Activated CD8-positive, alpha-beta memory T cell treated with anti-CD3 and anti-CD28 coated beads, Interleukin-2, amount 50 U/mL, for 48 hours (primary cell): ENCODE measurements at places on chromosomes 2 and 18.

- no peak for DNase-seq
Observed at GRCh38 chr18:32450874-32451273, 19.8 kb downstream of the GAREM1 start.

GRCh38 chr2:235945608-235946140, 222.5 kb downstream of the GBX2 start:
- DNase-seq, result no peak

DNA sequence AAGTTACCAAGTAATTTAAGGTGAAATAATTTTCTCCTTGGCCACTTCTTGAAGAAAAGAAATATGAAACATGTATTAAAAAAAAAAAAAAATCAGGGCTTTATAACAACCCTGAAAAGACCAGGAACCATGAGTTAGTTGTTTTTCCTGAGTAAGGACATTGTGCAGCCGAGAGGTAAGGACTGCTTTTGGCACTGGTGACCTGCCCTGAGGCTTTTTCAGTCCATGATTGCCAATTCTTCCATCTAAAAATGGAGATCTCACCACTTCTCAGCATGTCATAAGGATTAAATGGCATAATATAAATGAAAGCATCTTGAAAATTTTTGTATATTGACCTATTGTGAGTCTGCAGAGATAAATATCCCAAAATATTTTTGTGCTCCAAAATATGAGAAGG, 244.3 kb downstream of the NRXN1 start:
- DNase-seq, result no peak

DNA sequence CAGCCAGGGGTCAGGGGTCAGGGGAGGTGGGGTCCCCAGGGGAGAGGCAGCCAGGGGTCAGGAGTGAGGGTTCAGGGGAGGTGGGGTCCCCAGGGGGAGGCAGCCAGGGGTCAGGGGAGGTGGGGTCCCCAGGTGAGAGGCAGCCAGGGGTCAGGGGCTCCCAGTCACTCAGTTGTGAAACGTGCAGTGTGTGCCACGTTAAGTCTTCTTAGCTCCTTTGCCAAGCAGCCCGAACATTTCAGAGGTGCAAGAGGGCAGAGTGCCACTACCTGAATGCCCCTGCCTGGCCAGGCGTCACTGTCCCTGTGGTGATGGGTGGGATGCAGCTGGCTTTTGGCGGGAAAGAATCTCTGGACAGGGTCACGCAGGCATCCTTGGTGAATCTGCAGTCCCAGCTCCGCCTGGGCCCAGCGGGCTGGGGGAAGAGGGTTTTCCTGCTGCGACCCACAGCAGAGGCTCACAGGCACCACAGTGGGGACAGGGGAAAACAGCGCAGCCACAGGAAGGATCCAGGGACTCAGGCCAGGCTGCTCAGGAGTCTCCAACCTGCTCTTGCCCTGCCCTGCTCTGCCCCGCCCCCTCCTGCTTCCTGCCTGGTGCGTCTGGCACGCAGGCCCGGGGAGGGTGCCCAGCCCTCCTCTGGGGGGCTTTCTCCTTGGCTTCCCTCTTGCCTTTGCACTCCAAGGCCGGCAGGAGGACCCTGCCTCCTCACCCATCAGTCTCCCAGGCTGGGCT, 188.3 kb downstream of the TWIST2 start:
- no peak for DNase-seq

DNA sequence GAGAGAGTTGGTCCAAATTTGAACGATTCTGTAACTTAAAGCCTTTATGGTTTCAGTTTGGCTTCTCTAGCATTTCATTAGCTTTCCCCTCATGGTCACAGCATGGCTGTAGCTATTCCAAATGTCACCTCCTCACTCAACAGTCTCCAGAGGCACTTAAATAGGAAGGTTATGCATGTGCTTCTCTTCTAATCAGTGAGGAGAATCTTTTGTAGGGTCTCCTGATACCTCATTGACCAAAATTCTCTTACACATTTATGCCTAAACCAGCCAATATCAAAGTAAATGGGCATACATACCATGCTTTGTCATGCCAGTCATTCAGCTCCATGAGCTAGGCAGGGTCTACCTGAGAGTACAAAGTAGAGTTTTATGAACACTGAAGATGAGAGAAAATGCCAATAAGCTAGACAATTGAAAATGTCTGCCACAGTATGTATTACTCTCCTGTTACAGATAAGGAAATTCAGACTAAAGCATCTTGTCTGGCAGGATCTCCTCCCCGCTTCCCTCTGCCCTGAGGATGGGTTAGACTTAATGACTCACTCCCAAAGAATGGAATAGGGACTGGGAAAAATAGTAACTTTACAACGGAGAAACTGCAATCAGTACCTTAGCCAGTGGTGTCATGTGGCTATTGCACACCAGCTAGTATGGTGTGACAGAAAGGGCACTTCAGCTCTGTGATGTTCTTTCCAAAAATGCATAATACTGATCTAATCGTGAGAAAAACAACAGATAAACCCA, 15.4 kb downstream of the DSG2 start:
- DNase-seq, result no peak

DNA sequence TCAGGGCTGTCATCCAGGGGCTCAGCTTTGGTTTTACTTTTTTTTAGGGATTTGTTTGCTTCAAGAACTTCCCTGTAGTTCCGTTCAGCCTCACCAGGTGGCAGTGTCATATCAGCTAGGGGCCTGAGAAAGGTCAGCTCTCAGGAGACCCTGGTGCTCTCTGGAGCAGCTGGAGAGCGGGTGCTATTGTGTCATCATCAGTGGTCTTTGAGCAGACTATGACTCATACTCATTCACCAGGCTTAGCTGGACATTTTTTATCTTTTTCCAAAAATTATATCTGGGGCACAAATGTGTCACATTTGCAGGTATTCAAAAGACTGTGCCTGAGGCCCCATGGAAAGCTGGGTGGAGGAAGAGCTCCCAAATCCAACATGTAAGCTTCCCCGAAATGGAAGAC, 24.4 kb downstream of the ZNF892 start:
- peak; percentile 66 for DNase-seq

- DNase-seq, result no peak
Observed at GRCh38 chr2:99473518-99474083, 16.2 kb downstream of the REV1 start.

DNA sequence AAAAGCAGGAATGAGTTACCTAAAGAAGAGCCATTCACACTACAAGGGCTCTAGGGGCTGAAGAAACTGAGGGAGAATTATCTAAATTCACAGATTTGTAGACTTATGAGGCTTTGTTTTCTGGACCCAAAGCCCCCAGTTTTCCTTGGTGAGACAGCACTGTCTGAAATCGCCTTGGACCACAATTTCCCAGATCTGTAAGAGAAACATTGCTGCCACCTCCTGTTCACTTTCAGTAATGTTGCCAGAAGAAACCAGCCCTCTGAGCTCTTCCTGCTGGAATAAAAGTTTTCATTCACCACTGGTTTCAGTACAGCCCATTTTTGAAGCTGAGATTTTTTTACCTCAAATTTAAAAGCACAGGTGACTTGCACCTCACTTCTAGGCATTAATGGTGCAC, 169.2 kb downstream of the CDH20 start:
- DNase-seq, result no peak

GRCh38 chr2:159904959-159905305, 106.9 kb upstream of the CD302 start:
- no peak for DNase-seq

DNA sequence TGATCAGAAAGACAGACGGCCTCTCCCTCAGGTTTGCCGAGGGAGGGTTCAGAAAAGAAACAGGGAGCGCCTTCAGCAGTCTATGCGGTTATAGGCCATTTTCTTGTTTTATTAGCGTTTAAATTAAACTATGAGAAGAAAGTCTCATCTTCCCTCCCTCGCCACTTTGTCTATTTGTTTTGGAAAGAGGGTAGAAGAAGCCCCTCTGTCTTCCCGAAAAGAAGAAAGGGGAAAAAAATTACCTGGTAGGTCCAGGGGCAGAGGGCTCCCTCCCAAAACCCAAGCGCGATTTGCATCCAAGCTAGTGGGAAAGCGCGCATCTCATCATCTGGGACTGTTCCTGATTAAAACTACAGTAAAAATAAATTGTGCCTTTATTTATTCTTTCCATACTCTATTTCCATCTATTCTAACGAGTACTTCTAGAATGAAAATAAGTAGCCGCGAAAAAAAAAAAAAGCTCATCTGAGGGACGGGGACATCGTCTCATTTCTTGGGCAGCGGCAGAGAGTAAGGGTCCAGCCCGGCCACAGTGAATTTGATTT, 2.4 kb downstream of the PAX8 start:
- DNase-seq, result no peak

DNA sequence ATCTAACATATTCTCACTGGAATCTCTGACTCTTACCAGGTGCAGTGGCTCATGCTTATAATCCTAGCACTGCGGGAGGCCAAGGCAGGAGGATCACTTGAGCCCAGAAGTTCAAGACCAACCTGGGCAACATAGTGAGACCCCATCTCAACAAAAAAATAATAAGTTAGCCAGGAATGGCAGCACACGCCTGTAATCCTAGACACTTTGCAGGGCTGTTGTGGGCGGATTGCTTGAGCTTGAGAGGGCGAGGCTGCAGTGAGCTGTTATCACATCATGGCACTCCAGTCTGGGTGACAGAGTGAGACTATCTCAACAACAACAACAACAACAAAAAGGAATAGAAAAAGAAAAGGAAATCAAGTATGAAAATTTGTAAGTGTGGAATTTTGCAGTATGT, 306.5 kb upstream of the CYP26B1 start:
- no peak for DNase-seq

DNA sequence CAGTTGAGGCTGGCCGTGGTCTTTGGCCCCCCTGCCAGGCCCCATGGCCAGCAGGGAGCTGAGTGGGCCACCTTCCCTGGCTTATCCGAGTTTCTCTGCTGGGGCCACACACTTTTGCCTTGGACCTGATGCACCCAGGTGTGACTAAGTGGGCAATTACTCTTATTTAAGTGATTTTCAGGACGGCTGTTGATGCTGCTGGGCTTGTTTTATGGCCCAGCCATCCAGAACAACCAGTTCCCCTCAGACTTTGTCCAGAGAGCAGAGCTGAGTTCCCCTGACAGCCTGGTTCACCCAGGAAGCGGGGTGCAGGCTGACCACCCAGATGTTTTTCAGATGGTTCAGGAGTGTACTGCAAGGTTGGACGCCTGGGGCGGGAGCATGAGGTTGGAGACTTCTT, 68.8 kb downstream of the GLI2 start:
- no peak for DNase-seq

- DNase-seq, result no peak
Observed at GRCh38 chr2:46679761-46680160, 200.4 kb downstream of the TMEM247 start.

DNA sequence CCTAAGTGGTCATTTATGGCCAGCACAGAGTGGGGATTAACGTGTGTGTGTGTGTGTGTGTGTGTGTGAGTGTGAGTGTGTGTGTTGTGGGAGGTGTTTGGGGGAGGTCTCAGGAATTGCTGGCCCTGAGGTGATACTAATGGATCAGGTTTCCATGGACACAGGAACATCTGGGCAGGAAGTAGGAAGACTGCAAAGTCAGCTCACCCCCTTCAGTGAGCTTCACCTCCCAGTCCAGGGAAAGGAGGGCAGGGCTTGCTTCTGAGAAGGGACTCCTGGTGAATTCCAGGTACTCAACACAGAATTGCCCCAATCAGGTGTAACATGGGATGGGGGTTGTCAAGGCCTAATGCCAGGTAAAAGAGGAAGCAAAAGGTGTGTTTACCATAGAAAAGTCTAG, 30.3 kb upstream of the IL1R1 start:
- DNase-seq, result no peak

GRCh38 chr2:101479328-101479727, 4.4 kb upstream of the RFX8 start:
- DNase-seq, result no peak

DNA sequence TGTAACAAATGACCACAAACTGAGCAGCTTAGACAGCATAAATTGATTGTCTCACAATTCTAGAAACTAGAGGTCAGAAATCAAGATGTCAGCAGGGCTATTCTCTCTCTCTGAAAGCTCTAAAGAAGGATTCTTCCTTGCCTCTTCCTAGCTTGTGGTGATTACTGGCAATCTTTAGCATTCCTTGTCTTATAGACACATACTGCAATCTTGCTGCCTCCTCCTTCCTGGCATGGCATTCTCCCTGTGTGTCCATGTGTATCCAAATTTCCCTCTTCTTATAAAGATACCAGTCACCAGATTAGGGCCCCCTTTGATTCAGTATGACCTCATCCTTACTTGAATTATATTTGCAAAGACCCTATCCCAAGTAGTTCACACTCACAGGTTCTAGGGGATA, 2.3 kb downstream of the ASB3 start:
- DNase-seq, result no peak

DNA sequence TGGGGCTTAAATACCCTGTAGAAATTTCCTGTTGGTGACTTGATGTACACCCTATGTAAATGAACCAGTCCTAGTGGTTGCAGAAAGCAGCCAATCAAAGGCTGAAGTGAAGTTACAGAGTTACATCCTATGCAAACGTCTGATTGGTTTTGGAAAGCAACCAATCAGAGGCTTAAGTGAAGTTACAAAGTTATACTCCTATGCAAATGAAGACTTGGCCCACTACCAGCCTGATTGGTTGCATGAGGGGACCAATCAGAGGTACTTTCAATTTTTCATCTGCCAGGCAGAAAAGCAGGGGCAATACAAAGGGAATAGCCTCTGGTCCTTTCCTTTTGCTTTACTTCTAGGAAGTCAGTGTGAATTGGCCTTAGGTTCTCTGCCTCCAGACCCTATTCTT, 13.6 kb upstream of the ZNF397 start:
- no peak for DNase-seq

DNA sequence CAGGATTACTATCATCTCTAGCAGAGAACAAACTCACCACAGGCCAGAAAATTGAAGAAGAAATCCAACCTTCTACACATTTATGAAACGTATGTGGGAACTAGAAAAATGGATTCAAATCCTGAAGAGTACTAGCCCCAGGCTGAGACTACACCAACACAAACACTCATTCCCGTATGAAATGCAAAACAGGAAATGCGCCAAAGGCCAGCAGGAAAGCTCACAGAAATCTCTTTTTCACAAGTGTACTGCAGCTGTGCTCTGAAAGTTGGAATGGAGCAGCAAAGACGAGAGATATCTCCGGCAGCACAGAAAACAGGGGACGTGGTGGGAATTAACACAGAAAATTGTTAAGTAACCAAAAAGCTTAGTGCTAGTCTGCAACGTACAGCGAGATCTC, 913.5 kb downstream of the TDRD15 start:
- DNase-seq, result no peak

- no peak for DNase-seq
Observed at GRCh38 chr2:228703152-228703551, 521.7 kb upstream of the SPHKAP start.

- DNase-seq, result no peak
Observed at GRCh38 chr2:61707984-61708852, 145.6 kb downstream of the FAM161A start.

GRCh38 chr2:233085037-233085838, 25.1 kb downstream of the INPP5D start:
- peak; percentile 50 for DNase-seq
